MM.1S (cell line): ENCODE measurements at places on chromosomes 1 and 21.

DNA sequence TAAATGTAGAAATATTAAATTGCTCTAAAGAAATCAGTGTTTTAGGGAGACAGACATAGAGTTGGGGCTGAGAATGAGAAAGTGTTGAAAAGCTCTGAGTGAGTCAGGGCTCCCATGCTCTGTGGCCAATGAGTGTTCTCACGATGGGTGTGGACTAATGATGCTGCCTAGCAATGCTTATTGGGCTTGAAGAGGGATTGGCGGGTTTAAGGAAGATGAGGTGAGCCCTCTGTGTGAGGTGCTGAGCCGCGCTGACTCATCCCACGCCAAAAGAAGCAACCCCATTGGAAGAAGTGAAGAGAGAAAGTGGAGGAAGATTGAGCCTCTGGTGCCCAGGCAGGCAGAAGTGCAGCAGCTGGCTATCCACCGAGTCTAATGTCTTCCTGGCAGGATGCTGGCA lies 65.1 kb upstream of the DPT start:
- H3K36me3 ChIP-seq = no peaks in the 10 kb centered on the region
- H3K4me3 ChIP-seq = no peak overlapping the region
- no peaks in the 10 kb centered on the region for H3K4me1 ChIP-seq
- no peak for DNase-seq
- H3K27me3 ChIP-seq = no peaks in the 10 kb centered on the region

DNA sequence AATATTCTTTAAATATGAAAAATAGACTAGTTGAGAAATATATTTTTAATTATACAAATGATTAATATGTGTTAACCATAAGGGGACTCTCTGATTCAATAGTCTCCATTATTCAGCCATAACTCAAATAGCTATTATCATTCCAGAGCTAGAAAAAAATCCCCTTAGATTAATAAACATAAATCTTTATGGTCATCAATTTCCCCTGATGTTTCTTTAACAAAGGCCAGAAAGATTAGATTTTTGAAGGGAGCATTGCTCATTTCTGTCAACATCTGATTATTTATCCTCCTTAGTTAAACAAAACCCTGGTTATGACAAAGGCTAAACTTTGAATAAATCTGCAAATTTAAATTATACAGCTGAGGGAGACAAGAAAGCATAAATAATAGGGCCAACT lies 215.7 kb downstream of the PLA2G4A start:
- no peak for DNase-seq
- no peaks in the 10 kb centered on the region for H3K27me3 ChIP-seq
- H3K27ac ChIP-seq = no peak overlapping the region
- H3K4me3 ChIP-seq = no peak overlapping the region

DNA sequence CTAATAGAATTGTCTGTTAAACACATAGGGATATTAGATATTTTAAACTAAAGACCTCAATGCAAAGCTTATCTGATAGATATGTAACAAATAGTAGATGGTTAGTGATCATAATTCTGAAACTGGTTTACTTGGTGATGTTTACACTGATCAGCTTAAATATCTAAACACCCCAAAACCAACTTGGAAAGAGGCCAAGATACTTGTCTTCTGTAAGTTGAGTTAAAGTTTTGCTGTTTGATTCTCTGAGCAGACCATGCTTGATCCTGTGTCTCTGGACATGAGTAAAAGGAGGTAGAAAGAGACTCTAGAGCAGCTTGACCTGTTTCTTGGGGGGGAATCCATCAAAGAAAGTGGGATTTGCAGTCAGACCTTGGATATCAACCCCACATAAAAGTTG lies 107.5 kb downstream of the NEK7 start:
- H3K4me3 ChIP-seq = no peak overlapping the region
- no peak overlapping the region for H3K27ac ChIP-seq
- no peaks in the 10 kb centered on the region for H3K4me1 ChIP-seq
- no peaks in the 10 kb centered on the region for H3K27me3 ChIP-seq
- H3K36me3 ChIP-seq = no peaks in the 10 kb centered on the region

DNA sequence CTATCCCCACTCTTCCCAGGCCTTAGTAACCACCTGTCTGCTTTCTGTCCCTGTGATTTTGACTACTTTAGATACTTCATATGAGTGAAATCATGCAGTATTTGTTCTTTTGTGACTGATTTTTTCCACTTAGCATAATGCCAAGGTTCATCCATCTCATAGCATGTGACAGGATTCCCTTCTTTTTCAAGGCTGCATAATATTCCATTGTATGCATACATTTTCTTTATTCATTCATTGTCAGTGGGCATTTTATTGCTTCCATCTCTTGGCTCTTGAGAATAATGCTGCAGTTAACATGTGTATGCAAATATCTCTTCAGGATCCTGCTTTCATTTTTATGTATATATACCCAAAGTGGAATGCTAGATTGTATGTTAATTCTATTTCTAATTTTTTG lies 56.4 kb downstream of the AGL start:
- no peaks in the 10 kb centered on the region for H3K36me3 ChIP-seq
- no peak overlapping the region for H3K4me3 ChIP-seq
- H3K27ac ChIP-seq = no peak overlapping the region
- no peak for DNase-seq

DNA sequence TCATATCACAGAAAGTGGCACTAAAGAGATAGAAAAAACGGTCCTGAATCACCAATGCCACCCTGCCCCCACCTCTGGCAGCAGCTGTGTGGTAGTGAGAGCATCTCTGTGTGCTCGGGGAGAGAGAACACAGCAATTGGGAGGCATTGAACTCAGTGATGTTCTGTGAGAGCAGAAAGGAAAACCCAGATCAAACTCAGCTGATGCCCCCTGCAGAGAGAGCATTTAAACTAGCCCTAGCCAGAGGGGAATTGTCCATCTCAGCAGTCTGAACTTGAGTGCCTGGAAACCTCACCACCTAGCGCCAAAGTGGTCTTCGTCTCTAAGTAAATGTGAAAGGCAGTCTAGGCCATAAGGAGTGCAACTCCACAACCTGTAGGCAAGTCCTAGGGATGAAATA lies 21.3 kb downstream of the SLC44A5 start:
- no peaks in the 10 kb centered on the region for H3K27me3 ChIP-seq
- no peaks in the 10 kb centered on the region for H3K36me3 ChIP-seq
- no peak overlapping the region for H3K4me3 ChIP-seq
- no peak for DNase-seq

GRCh38 chr1:226402739-226403165 lies 5.1 kb downstream of the PARP1 start:
- no peaks in the 10 kb centered on the region for H3K27me3 ChIP-seq
- H3K4me3 ChIP-seq = no peak overlapping the region
- peaks cover 23% of the 10 kb centered on the region for H3K4me1 ChIP-seq
- H3K27ac ChIP-seq = no peak overlapping the region
- DNase-seq = no peak

GRCh38 chr1:14435368-14436023 lies 163.0 kb upstream of the KAZN start:
- H3K27me3 ChIP-seq = no peaks in the 10 kb centered on the region
- no peaks in the 10 kb centered on the region for H3K36me3 ChIP-seq
- H3K4me1 ChIP-seq = no peaks in the 10 kb centered on the region
- DNase-seq = no peak
- no peak overlapping the region for H3K27ac ChIP-seq
- H3K4me3 ChIP-seq = no peak overlapping the region

GRCh38 chr21:42252325-42252654 lies 33.4 kb downstream of the ABCG1 start:
- H3K27me3 ChIP-seq = peaks cover 85% of the 10 kb centered on the region
- H3K4me1 ChIP-seq = peaks cover 9% of the 10 kb centered on the region
- no peak for DNase-seq

DNA sequence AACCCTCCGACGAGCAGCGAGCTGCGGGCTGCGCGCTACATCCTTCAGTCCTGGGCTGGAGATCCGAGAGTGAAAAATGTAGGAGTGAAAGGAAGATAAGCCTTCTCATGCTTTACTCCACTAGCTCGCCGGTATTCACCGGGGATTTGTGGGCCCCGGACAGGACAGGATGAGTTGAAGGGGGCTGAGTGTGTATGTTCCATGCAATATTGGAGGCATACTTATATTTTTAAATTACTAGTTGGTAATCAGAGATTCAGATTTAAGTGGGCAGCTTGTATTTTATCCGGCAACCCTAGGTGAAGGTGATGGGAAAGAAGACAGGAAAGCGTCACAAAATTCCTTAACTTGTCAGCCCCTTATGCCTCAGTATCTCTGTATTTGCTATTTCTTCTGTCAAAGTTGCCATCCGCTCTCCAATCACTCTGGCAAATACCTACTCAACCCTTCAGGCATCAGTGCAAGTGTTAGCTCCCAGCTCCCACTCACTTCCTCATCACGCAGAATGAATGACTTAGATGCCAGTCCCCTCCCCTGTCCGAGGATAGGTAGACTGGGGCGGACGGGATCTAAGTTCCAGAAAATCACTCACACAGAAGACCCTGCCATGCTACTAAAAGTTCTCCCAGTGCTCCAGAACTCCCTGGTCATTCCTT lies 503 bp upstream of the PIGM start:
- H3K4me3 ChIP-seq = peak overlapping the region; percentile 80
- no peaks in the 10 kb centered on the region for H3K36me3 ChIP-seq
- H3K27ac ChIP-seq = peak overlapping the region; percentile 62; the same call in 1 of the 2 replicates
- no peaks in the 10 kb centered on the region for H3K27me3 ChIP-seq

DNA sequence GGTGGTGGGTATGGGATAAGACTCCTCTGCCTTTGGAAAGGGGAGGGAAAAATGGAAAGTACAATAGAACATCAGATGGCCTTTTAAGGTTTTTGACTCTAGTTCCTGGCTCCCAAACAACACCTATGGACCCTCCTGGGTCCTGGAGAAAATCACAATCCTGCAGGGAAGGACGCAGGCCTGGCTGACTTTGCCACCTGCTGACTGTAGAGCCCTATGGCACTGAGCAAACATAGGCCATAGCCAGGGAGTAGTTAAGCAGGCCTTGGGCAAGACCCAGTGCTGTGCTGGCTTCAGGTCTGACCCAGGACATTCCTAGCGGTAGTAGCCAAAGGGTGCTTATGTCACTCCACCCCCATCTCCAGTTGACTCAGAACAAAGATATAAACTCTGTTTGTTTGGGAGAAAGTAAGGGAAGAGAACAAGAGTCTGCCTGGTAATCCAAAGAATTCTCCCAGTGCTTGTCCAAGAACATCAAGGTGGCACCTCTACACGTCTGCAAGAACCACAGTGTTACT lies 149.0 kb downstream of the SLC44A5 start:
- H3K4me1 ChIP-seq = no peaks in the 10 kb centered on the region
- no peak overlapping the region for H3K27ac ChIP-seq
- no peak overlapping the region for H3K4me3 ChIP-seq
- no peaks in the 10 kb centered on the region for H3K27me3 ChIP-seq
- DNase-seq = no peak
